Right ventricle myocardium inferior (tissue), 1 donor: ENCODE measurements at places on chromosomes 16 and 17. TPM values are rescaled to one million over a fixed set of nuclear protein-coding genes. Genes with fewer than 3 reads are reported as not detected.

SULT1A1 gene
- 14.8 TPM for total RNA-seq

DNA sequence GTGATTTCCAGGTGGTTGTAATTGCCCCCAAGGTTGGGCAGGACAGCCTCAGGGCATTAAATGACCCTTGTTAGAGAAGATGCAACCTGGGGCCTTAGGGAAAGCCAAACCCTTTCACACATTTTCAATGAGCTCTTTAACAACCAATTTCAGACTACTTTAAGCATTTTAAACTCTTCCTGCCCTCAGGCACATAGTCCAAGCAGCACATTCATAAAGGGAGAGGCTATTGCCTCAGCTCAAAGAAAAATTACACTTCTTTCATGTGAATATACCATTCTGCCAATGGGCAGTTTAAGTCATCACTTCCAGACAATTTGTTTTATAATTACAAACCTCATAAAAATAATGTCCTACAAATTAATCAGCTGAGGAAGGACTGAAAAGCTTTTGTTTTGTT, 544.5 kb downstream of the NPIPA7 start:
- no peak for DNase-seq

DNA sequence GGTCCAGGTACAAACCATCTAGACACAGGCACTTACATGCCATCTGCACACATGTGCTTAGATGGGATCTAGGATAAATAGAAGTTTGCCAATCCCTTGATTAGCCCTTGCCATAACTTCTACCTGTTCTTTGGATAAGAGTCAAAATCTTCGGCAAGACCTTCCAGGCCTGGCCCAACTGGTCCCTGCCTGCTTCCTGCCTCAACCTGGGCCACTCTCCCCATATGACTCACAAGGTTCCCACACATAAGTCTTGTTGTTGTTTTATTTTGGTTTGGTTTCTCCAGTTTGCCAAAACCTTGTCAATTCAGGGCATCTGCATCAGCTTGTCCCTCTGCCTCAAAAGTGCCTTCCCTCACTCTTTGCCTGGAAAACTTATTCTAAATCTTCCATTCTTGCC, 95.3 kb upstream of the XYLT1 start:
- no peak for DNase-seq

TNFRSF17 gene
- not detected for total RNA-seq

DNA sequence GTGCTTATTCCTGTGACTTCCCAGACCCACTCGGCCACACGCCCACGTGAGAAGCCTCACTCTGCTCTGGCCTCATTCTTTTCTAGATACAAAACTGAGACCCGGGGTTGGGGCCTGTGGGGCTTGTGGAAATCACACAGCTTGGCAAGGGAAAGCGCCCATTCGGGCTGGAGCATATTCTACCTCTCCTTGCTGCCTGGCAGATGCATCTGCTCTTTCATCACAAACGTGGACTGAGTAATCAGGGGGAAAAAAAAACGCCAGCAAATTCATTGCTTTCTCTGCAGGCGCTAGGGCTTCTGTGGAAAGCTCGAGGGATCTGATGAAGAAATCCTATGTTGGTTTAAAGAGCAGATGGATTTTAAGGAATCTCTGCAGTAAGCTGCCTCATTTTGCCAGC, 44.4 kb downstream of the DNAH9 start:
- no peak for DNase-seq

- DNase-seq: no peak
These were observed 90.8 kb downstream of the STX8 start for GRCh38 chr17:9484789-9485188.
